ENCODE measurements at places on chromosomes 4 and X. TPM values are rescaled to one million over a fixed set of nuclear protein-coding genes. Genes with fewer than 3 reads are reported as not detected.

GRCh38 chr4:54879576-54879975 lies 221.8 kb downstream of the KIT start:
- H3K36me3 ChIP-seq, result no peaks in the 10 kb centered on the region
- H3K4me3 ChIP-seq, result no peak overlapping the region
- no peak overlapping the region for H3K27ac ChIP-seq
- no peaks in the 10 kb centered on the region for H3K27me3 ChIP-seq
- H3K4me1 ChIP-seq, result no peaks in the 10 kb centered on the region

- H3K36me3 ChIP-seq, result no peaks in the 10 kb centered on the region
- H3K27ac ChIP-seq, result no peak within 1 kb of the TSS
- H3K27me3 ChIP-seq, result no peaks in the 10 kb centered on the region
Observed at GRCh38 chrX:3006495-3006894, at the start of gene ARSH. Gene ARSH (plus strand): TSS chrX:3006546. CDS start chrX:3006613, 67 bp downstream.

DNA sequence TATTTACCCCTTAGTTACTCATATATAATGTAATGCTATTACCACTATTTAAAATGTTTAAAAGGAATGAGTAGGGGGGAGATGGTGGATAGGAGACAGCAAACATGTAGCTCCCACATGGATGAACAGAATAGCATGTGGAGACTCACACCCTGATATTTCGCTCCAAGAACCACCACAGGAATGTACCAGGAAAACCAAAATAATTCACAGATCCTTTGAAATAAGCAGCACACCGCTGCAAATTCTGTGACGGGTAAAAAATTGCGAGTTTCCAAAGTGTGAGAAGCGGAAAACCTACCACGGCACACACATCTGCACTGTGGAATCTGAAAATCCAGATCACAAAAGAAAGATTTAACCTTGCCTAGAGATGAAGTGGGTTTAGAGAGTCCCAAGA lies 428.2 kb downstream of the TLL1 start:
- H3K27ac ChIP-seq, result no peak overlapping the region
- H3K27me3 ChIP-seq, result no peaks in the 10 kb centered on the region
- DNase-seq, result no peak
- H3K36me3 ChIP-seq, result no peaks in the 10 kb centered on the region

DNA sequence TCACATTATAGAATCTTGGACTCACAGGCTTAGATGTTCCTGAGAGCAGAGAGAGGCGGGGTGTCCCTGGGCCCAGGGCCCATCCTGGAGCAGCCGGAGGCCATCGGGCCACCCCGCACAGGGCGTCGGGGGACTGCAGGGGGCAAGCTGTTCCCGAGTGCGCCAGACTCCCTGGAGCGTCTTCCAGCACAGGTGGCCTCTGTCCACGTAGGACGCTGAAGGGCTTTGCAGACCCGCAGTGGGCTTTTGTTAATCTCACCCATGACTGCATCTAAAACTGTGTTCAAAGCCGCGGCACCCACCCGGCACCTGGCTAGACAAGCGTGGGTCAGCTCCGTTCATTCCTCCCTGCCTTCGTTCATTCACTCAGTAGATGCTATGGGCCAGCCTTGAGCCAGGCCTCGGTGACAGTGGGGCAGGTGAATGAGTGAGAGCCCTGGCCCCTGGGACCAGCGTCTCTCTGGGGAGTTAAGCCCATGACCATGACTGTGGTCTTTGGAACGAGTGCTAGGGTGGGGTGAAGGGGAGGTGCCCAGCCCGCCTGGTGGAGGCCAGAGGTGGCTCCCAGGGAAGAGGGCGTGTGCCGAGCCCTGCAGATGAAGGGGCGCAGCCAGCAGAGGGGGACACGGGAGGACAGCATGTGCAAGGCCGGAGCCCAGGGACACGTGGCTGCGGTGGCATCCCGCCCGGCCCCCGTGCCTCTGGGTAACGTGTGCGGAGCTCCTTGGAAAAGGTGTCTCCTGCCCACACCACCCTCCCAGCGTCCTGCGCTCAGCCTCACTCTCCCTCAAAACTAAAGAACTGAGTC lies 98.3 kb downstream of the HMX1 start:
- H3K36me3 ChIP-seq, result no peaks in the 10 kb centered on the region
- no peak overlapping the region for H3K4me3 ChIP-seq
- no peaks in the 10 kb centered on the region for H3K4me1 ChIP-seq

DNA sequence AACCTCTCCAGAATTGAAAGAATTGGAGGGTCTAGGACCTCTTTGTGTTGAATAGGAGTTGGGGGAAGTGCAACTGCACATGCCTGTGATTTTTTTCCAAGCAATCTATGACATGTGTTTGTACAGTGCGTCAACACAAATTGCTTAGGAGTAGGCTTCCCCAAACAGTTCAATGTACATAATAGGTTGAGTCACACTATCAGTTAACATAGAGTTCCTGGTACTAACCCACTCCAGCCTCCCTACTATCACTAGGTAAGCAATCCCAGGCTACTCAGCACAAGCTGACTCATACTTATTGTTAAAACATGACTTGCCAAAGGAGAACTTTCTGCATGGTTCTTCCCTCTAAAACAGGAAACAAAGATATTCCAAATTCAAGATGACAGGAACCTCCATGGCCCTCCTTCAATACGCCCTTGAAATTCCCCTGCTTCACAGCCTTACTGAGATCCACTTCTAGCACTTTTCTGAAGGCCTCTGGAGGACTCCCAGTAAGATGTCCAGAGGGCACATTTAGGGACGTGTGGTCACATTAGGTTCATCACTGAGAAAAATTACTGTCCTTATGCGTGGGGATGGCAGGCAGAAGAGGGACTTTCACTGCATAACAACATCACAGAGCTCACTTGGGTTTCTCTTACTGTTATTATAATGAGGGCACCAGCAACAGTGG lies 8.4 kb upstream of the VSIG1 start:
- H3K27me3 ChIP-seq, result no peaks in the 10 kb centered on the region
- H3K4me1 ChIP-seq, result no peaks in the 10 kb centered on the region
- no peak overlapping the region for H3K4me3 ChIP-seq

- DNase-seq, result no peak
- H3K4me1 ChIP-seq, result peaks cover 7% of the 10 kb centered on the region
- no peak overlapping the region for H3K4me3 ChIP-seq
- H3K27ac ChIP-seq, result no peak overlapping the region
- H3K36me3 ChIP-seq, result no peaks in the 10 kb centered on the region
- no peaks in the 10 kb centered on the region for H3K27me3 ChIP-seq
Observed at GRCh38 chr4:185238215-185238681, 28.9 kb downstream of the SNX25 start.

DNA sequence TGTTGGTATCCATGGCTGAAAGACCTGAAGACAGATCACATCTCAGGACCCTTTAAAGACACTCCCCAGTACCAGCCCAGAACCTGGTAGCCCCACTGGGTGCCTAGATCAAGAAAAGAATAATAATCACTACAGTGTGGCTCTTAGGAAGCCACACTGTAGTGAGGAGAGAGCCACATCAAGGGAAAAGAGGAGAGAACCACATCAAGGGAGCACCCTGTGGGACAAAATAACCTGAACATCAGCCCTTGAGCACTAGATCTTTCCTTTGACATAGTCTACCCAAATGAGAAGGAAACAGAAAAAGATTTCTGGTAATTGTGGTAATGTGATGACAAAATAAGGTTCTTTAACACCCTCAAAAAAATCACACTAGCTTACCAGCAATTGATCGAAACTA lies 15.3 kb downstream of the RTL3 start:
- no peaks in the 10 kb centered on the region for H3K4me1 ChIP-seq
- peaks cover 7% of the 10 kb centered on the region for H3K27me3 ChIP-seq
- no peaks in the 10 kb centered on the region for H3K36me3 ChIP-seq
- DNase-seq, result no peak
- H3K4me3 ChIP-seq, result no peak overlapping the region
- H3K27ac ChIP-seq, result no peak overlapping the region

Gene UGT2B11
- total RNA-seq, result 0.56 TPM

Gene SSX4
- not detected for total RNA-seq

Gene ARMCX1
- total RNA-seq, result 1.6 TPM

Gene IRF2
- total RNA-seq, result 29.0 TPM

Gene GPR82
- 0.44 TPM for total RNA-seq

Gene MMRN1
- 19.0 TPM for total RNA-seq
